ENCODE measurements at places on chromosomes 5 and 9.

DNA sequence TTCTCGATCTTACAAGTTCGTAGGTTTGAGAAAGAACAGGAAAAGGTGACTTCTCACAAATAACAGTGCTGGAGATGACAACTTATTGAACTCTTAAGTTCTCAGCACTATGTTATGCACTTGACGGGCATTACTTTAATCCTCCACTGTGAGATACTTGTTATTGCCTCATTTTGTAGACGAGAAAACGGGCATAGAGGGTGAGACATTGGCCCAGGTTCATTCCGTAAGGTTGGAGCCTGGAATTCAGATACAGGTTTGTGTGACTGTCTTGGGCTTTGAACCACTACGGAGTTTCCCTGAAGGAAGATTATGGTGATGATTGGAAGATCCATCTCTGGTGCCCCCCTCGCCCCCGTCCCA lies 657 bp downstream of the MAT2B start:
- no peak for DNase-seq

DNA sequence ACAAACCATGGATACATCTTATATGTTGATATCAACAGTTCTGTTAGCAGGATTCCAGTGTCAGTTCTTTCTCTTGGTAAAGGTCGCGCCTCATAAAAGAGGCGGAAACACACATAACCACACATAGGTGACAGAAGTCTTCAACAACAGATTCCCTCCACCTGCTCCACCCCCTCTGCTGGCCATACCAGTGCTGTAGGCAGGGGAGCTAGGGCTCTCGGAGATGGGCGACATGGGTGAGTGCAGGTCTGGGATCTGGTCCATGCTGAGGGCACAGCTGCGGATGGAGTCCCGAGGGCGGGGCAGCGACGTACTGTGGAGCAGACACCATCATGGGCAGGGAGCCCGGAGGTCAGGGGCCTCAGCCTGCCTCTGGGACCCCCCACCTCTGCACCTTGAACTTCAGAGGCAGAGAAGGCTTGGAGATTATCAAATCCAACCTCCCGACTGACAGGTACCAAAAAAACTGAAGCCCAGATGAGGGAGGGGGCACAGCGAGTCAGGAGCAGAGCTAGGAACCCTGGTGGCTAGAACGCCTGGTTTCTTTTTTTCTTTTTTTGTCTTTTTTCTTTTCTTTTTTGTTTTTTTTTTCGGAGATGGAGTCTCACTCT lies 12.0 kb upstream of the TOR2A start:
- DNase-seq = no peak

- no peak for DNase-seq
These were observed 10.6 kb upstream of the TMEM38B start for GRCh38 chr9:105683688-105684275.

DNA sequence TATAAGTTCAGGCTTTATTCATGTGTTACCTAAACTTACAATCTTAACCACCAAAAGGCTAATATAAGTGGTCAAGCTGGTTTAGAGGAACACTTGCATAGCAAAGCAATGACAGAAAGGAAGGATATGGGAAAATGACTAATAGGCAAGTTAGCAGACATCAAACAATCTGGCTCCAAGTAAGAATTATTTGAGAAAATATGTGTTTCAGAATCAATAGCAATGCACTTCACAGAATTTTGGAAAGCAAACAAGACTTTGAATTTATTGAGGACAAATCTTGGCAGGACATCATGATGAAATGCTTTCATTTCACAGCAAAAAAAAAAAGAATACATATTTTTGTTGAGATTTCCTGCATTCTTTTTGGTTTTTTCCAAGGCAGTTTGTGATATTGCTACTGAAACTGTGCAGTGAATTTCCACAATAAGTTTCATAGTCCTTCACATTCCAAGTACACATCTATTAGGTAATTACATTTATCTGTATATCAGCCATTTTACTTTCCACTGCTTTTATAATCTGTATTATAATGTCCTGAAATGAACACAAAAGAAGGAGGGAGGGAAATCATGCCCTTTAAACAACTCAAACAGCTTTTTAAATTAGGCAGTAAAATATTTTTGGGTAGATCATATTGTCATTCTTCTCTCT lies 417.9 kb downstream of the NR2F1-AS1 start:
- no peak for DNase-seq

DNA sequence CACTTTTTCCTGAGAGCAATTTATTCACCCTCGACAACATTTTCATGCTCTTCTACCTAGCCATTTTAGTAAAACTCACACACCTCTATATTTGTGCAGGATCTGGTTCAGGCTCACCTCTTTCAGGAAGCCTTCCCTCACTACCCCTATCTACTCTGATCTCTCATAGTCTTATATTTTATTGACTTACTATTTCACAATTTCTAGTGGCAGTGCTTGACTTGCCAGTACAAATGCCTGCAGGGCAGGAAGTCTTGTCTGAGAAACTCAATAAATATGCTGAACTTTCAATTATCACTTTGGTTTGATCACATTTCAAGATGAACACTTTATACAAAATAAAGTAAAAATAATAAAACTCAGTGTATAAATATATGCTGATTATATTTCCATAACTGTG lies 226.8 kb downstream of the CETN3 start:
- DNase-seq = no peak

DNA sequence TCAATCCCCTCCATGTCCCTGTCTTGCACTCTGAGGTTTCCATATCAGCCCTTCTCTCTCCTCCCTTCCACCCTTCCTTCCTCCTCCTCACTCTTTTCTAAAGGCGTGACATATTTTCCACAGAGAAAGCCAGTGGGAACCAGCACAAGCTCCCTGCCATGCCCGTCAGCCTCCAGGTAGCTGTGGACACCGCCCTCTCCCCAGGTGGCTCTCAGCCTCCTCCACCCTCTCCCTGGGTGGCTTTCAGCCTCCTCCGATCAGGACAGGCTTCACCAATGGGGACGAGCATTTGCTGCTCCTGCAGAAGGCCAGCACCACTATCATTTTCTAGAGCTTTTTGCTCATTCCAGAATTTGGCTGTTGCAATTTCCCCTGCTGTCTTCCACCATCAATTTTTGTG lies 236.6 kb downstream of the GADD45G start:
- no peak for DNase-seq

DNA sequence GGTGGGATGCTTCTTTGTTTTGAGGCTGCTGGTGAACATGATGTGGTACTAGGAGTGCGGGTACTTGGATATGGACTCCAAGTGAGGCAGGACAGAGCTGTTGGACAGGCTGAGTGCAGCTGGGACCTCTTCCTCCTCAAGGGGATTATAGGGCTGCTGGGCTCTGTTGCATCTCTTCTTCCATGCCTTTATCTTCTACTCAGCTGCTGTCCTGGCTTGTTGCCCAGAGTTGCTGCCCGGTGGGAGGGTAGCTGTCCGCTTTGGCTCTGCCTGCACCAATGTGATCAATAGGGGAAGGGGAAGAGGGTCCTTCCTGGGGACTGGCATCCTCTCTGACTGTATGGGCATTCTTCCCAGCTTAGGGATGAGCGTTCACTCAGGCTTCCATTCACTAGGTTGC lies 1217.9 kb upstream of the ACO1 start:
- DNase-seq = no peak

All from hematopoietic multipotent progenitor cell (in vitro differentiated cells).